ENCODE measurements at places on chromosomes 1 and 21.

GRCh38 chr1:175804561-175804960 lies 61.2 kb upstream of the TNR start:
- DNase-seq = no peak

GRCh38 chr1:248804771-248805681 lies 20.7 kb downstream of the SH3BP5L start:
- no peak for DNase-seq

GRCh38 chr1:228919914-228920313 lies 184.6 kb downstream of the RHOU start:
- DNase-seq = no peak

DNA sequence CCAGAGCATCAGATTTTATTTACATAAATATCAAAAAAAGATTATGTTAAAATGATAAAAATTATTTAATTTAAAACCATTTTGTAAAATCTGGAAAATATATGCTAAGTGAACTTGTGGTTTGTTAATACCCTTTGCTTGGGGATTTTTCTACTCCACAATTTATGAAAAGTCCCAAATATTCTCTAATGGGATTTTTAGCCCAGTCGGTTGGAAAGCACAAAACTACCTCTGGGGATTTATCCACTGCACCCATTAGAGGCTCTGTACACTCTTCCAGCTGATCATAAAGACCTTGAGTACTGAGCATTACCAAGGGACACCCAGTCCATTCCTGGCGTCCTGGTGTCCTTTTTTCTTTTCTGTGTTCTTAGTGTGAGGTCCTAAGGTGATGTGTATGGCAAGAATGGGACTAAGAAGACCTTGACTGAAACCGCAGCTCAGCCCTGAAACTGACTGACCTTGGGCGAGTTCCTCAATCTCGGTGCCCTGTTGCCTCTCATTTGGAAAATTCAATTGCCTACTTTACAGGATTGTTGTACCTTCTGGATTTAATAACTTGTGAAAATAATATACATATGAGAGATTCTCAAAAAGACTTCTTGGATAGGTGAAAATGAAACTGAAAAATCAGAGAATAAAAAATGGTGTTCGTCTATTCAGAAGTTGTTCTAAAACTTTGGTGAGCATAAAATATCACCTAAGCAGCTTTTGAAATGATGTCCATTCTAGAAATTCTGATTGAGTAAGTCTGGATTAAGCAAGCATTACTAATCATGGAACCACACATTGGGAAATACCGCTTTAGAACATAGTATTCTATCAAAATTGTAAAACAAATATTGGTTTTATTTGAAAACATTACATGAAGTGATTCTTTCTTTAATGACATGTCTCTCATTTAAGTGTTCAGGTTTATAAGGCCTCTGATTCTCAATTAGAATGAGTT lies 21.5 kb upstream of the SAMSN1 start:
- DNase-seq = no peak

GRCh38 chr1:41245659-41246058 lies 3.6 kb upstream of the SCMH1 start:
- DNase-seq = no peak

DNA sequence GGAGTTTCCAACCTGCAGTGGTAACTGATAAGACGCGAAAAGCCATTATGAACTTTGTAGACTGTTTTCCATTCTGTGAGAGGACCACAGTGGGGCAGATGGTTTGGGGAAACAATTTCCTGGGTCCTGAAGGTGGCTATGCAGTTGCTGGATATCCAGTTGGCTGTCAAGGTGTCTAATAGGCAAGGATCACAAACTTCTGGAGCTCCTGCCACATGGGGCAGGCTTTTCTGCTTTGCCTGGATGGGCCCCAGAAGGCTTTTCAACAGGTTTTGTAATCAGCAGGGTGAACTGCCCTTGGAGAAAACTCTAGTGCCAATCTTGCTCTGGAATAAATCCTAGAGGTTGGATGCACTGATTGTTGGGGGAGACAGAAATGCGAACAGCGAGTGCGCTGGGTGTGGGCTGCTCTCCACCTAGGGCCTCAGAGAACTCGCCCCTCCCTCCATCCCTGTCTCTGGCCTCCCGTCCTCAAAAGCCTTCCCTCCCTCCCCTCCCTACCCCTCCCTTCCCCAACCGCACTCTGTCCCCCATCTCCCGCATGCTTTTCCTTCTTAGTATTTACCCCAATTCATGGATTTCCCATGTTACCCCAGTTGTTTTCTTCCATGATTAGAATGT lies 210.3 kb upstream of the USP24 start:
- no peak for DNase-seq

DNA sequence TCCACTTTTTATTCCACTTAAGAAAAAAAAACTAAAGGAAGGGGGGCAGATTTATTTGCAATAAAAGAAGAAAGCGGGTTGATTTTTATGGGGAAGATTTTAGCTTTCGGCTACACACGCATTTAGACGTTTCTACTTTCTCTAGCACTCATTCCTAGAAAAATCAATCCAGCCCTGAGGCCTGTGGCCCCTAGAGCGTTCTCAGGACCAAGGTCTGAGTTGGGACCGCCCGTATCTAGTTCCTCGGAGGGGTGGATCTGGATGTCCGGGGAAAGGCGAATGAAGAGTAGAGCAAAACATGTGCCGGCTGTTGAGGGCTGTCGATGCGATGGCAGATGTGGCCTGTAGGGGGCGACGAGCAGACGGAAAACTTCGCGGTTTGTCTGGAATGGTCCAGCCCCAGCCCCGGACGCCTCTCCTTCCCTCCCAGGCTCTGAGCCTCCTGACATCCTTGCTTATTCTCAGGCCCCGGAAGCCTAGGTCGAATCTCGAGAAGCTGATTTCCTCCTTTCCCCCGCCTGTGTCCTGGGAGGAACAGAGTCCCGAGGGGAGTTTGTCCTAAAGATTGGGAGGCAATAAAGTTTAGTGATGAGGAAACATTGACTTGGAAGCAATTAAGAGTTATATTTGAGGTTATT lies 5.2 kb downstream of the FOXD3 start:
- DNase-seq = peak; percentile 59

GRCh38 chr1:235093696-235094592 lies 34.7 kb downstream of the TOMM20 start:
- peak; percentile 84 for DNase-seq

GRCh38 chr1:18470671-18471355 lies 9.9 kb upstream of the KLHDC7A start:
- DNase-seq = no peak

DNA sequence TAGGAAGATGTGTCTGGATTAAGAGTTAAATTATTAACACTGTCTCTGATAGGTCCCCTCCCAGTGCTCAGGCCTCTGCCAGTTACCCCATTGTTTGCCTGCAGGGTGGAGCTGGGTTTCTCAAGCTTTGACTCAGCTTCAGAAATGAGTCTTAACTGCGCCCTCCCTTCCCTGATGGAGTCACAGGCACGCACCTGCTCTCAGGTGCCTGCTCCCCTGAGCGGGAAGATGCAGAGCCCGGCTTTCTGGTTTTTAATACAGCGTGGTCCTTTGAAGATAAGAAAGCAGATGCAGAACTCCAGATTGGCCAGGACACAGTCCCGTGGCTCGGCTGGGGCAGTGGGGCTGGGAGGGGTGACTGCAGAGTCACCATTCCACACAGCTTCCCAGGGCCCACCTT lies 3.2 kb upstream of the SPRR4 start:
- DNase-seq = no peak

DNA sequence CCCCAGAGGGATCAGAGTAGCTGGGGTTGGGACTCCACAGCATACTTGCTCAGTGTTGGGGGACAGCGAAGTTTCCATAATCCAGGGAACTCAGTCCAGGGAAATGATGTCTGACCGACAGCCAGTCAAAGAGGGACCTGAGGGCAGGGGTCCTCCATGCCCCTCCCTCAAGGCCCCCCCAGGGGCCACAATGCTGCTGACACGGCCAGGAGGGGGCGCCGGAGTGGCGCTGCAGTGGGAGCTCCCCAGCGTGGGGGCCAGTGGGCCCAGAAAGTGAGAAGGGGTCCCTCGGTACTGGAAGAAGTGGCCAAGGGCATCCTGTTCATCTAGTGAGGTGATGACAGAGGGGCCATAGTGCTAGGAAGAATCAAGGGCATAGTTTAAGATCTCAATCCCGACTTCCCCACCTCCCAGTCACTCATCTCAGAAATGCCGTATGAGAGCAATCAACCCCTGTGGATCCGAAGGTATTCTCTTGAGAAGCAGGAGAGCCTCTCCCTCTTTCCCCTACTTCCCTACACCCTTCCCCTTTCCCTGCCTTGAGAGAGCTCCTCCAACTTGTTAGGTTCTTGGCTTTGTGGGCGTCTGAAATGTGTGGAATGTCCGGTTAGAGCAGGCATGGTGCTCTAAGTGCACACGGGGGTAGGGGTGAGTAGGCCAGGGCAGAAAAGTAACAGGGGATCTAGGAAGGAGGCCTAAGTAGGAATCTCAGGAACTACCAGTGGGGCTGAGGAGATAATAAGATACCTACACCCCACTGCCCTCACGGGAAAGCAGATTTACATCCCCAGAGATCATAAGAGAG lies 4.1 kb downstream of the NUDT17 start:
- no peak for DNase-seq
